Common myeloid progenitor, CD34-positive (primary cell): ENCODE measurements at places on chromosomes 2 and 18.

DNA sequence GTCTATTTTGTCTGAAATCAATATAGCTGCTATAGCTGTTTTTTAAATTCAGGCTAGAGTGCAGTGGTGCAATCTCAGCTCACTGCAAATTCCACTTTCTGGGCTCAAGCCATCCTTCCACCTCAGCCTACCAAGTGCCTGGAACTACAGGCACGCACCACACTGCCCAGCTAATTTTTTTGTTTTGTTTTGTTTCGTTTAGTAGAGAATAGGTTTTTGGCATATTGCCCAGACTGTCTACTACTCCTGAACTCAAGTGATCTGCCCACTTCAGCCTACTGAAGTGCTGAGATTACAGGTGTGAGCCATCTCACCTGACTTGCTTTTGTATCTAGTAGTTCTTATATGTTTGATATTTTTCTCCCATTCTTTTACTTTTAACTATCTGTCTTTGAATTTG lies 259.7 kb downstream of the CDH19 start:
- DNase-seq, result no peak

DNA sequence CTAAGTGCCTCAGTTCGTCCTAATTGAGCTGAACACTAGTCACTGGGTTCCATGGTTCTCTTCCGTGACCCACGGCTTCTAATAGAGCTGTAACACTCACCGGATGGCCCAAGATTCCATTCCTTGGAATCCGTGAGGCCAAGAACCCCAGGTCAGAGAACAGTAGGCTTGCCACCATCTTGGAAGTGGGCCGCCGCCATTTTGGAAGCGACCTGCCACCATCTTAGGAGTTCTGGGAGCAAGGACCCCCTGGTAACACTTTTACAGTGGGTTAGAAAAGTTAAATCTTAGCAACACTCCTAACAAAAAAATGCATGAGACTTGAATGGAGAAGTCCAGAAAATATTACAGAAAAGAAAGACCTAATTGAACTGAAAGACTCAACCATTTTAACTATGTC lies 84.5 kb downstream of the TMEM18 start:
- no peak for DNase-seq

DNA sequence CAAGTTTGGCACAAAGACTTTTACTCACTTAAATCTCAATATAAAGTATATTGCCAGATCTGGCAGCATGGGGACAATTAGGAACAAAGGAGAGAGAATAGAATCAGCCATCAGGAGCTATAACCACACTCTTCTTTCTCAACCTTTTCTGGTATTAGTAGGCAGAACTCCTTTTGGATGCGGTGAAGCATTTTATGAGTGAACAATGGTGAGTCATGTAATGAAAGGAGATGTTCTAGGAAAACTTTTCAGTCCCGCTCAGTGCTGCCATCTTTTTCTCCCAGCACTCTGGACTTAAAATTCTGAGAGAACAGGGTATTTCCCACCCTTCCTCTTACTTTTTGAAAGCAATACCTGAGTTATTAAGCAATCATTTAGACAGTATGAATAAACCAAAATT lies 32.2 kb downstream of the PLEKHA3 start:
- DNase-seq, result no peak

- no peak for DNase-seq
Observed at GRCh38 chr2:237524631-237525030, 37.6 kb downstream of the MLPH start.

- DNase-seq, result no peak
Observed at GRCh38 chr18:50056185-50056584, 138.8 kb downstream of the MYO5B start.

GRCh38 chr2:142220901-142221300 lies 90.1 kb upstream of the LRP1B start:
- peak; percentile 1 for DNase-seq
